ENCODE measurements at places on chromosomes 3 and 15.
A peak's percentile ranks its signal among the peaks of the same experiment; 100 is the strongest.

DNA sequence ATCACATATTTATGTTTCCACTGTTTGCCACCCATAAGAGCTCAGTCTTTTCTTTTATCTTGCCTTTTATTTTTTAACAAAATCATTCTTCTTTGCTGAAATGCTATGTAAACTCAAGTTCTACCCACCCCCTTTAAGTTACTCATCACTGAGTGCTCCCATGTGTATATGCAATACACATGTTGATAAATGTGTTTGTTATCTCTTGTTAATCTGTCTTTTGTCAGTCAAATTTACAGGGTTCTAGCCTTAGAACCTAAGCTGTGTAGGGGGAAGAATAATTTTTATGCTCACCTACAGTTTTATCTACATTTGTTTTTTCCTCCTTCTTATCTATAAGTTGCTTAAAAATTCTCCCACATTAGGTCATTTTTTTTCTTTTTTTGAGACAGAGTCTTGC lies 1195.9 kb downstream of the ROBO2 start:
- no peak for DNase-seq

- DNase-seq: no peak
Measured at GRCh38 chr3:71874618-71875017, 89.7 kb upstream of the PROK2 start.

- DNase-seq: no peak
Measured at GRCh38 chr15:71705151-71705550, 105.2 kb upstream of the NR2E3 start.

- DNase-seq: peak; percentile 49
Measured at GRCh38 chr3:5019411-5020241, 40.4 kb downstream of the BHLHE40 start.

- DNase-seq: no peak
Measured at GRCh38 chr15:52292780-52293392, 2.7 kb downstream of the MYO5C start.

DNA sequence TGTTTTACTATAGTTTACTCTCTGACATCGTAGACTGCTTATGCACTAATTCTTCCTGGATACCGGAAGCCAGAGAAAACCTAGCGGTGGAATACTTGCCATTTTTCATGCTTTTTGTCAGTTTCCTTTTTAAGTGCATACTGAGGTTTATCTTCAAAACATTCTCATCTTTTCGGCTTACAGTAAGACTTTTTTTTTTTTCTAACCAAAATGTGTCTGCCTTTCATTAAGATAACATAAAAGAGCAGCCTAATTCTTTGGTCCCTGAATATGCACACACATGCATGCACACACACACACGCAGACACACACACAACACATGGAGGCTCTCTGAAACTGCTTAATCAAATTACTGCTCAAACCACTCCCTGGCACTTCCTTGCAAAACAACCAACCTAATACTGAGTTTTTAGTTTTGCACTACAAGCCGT lies 1.3 kb downstream of the ZNF445 start:
- no peak for DNase-seq

DNA sequence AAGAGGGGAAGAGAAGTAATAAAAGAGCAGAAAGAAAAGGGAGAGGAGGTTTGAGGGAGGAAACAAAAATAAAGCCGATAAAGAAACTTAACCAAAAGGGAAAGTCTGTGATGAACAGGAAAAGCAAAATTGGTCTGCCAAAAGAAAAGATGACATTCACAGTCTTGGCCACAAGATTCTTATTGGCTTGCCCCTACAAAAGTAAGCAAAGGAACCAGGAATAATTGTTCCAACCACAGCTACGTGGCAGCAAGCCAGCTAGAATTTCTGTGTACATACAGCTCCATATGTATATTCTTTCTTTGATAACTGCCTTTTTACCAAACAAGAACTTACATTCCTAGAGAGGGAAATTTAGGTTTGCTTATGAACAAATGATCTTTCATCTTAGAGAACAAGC lies 79.6 kb downstream of the MLH1 start:
- DNase-seq: no peak

- no peak for DNase-seq
Measured at GRCh38 chr3:133979553-133979952, 50.2 kb downstream of the SLCO2A1 start.

GRCh38 chr3:14512281-14512941 lies 27.7 kb downstream of the GRIP2 start:
- no peak for DNase-seq

DNA sequence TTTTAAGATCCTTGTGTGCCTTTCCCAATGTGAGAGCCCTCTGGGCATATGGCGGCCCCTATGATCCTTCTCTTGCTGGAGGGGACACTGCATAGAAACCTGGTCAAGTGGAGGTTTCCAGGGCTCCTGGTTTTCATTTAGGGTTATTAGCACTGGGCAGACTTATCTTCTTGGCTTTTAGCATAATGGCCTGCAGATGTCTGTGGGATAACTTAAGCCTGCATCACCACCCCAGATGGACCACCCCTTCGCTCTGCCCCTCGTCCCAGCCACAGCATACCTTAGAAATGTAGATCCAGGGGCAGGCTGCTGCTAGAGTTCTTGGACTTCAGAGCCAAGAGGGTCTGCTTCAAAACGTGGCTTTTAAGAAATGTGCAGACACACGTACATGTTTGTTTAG lies 340.3 kb upstream of the CTDSPL start:
- no peak for DNase-seq

- DNase-seq: no peak
Measured at GRCh38 chr15:77036537-77037387, 34.1 kb downstream of the TSPAN3 start.

GRCh38 chr3:141083226-141083625 lies 32.1 kb downstream of the SPSB4 start:
- DNase-seq: no peak

DNA sequence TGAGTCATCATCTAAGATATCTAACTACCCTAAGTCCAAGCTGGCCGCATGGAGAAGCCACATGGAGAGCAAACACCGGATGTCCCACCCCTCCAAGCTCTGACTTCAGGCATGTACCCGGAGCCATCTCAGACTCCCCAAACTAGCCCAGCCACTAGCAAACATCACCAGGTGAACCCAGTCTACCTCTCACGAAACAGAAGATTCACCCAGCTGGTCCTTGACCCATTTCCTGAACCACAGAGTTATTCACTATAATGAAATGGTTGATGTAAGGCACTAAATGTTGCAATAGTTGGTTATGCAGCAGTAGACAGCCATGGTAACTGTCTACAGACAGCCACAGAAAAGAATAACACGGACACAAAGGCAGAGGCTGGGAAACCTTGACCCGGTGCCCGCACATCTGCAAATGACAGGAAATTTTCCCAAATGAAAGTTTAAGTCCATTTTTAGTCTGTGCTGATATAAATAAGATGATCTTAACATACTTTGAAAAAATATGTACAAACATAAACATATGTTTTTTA lies 265.5 kb upstream of the ATP10A start:
- no peak for DNase-seq

DNA sequence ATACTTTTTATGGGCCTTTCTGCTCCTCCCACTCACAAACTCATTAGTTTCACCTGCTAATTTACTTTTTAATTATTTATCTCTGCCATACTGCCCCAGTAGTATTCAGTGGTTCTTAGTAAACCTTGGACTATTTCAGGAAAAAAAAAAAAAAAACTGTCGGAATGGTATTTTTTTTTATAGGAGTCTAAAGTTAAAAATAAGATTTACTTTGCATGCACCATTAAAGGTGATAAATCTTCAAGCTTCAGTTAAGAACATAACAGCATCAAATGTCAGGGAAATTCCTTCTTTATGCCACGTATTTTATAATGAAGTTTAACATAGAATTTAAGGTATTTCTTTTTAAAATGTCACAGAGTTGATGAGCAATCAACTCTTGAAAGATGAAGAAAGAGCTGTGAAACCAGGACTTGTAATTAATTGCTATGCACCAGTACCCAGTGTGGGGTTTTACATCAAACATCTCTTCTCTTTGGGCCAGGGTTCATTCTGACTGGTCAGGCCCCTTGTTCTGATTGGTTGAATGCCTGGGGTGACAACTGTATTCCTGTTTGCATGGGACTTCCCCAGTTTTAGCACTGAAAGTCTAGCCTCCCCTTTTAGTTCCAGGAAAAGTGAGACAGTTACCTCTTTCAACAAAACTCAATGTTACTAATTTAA lies 40.3 kb upstream of the PTPRG start:
- DNase-seq: no peak

DNA sequence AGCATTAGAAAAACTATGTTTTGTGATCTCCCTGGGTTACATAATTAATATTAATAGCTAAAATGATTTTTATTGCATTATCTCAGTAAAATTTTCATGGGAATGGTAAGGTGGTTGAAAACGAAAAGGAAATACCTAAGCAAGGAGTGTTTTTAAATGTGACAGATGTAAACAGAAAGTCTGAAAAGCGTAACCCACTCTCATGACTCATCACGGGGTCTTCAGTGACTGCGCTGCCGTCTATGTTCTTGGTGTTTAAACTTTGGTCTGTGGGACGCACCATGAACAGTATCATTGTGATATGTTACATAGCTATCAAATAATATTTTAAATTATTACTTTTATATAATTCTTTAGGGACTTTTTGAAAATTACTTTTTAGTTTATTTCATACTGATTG lies 19.8 kb downstream of the LRCH3 start:
- DNase-seq: no peak

Measured in stimulated activated CD4-positive, alpha-beta T cell treated with anti-CD3 and anti-CD28 coated beads, Interleukin-1b, Interleukin-23, amount 100 ng/mL, for 4 hours (primary cell).